ENCODE measurements at places on chromosomes 6 and 20.
A peak's percentile ranks its signal among the peaks of the same experiment; 100 is the strongest.

- DNase-seq = no peak
Observed at GRCh38 chr6:44349904-44350649, 7.6 kb downstream of the SPATS1 start.

DNA sequence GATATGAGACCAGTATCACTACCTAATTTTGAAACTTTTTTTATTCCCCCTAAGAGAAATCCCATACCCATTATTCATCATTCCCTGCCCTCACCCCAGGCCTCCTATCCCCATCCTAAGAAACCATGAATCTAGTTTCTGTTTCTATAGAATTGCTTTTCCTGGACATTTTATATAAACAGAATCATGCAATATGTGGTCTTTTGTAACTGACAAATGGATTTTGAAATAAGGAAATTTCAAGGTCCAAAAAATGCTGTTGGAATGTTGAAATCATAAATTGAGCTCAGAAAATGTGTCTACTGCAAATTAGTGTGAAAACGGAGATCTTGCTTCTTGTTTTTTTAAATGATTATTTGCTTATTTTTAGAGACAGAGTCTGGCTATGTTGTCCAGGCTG is 25.1 kb downstream of the RNF217 start:
- no peak for DNase-seq

DNA sequence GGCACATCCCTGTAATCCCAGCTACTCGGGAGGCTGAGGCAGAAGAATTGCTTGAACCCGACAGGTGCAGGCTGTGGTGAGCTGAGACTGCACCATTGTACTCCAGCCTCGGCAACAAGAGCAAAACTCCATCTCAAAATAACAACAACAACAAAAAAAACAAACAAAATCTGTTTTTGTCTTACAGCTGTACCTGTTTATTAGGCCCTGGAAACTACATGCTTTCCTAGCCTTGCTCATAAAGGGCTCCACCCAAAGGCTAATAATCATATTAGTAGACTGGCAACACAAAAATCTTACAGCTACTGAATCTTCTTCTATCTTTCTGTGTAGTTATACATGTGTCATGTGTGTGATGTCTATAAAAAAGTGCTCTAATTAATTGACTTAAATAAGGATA is 503.9 kb upstream of the EYS start:
- no peak for DNase-seq

GRCh38 chr6:104031346-104031745 is 828.4 kb downstream of the HACE1 start:
- no peak for DNase-seq

- no peak for DNase-seq
Observed at GRCh38 chr20:49969234-49969633, 13.5 kb upstream of the SNAI1 start.

GRCh38 chr6:87027021-87027420 is 67.9 kb downstream of the CGA start:
- DNase-seq = no peak

GRCh38 chr6:32413427-32414047 is 6.6 kb upstream of the BTNL2 start:
- peak; percentile 79 for DNase-seq

DNA sequence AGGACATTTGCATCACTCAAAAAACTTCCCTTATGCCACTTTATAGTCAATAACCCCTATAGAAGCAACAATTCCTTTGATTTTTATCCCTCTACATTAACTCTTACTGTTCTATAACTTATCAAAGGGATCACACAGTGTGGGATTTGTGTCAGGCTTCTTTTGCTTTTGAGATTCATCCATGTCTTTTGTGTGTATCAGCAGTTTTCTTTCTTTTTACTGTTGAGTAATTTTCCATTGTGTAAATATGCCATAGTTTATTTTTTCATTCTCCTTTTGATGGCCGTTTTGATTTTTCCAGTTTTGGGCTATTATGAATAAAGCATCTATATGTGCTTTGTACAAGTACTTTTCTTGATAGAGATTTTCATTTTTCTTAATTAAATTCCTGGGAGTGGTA is 657.9 kb downstream of the EPM2A start:
- DNase-seq = no peak

DNA sequence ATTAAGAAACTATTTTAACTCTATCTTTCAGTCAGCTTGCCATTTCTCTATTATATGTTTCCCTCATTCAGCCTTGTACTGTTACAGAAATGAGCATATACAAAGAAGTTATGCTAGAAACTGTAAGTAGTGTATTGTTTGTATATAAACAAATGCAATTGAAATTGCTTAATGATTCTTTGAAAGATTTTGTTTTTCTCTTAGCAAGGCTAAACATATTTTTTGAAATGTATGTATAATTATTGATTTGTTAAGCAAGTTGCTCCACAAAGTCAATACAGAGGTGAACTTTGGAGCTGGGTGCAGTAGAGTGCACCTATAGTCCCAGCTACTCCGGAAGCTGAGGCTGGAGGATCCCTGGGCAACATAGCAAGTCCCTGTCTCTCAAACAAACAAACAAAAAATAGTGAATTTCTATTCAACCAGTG is 253.6 kb downstream of the RNGTT start:
- DNase-seq = no peak

DNA sequence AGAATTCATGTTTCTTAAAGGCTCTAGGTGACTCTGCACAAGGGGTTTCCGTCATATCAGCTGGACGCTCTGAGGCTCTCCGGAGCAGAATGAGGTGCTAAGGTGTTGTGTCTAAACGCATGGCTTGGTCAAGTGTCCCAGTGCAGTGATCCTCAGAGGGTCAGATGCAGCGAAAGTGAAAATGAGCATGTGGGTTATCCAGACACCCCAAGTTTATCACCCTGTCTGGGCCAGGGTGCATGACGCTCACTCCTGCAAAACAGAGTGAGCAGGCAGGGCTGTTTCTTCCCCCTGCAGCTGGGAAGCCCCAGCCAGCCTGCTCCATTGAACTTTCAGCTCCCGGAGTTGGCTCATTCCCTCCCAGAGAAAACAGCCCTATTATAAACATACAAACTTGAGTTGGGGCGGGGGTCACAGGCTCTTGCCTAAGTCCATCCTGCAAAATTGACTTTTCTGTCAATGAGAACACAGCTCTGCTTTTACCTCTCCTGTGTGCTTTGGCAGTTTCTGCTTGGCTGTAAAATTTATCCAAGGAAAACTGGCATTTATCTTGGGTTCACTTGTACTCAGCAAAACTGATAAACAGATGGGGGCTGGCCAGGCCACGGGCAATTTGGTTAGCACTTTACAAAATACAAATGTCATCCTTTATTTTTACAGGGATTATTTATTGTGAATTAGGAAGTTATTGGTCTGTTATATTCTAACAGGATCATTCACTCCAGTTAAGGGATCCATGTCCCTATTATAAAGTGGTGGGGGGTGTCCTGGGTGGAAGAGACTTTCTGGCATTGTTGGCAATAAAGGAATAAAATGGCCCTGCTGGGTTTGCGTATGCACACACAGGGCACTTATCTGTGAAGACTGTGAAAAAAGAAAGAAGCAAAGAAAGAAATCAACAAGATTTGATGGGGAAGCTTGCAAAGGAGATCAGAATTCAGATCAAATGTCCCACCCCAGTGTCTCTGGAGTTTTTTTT is 154.9 kb downstream of the FOXA2 start:
- no peak for DNase-seq

DNA sequence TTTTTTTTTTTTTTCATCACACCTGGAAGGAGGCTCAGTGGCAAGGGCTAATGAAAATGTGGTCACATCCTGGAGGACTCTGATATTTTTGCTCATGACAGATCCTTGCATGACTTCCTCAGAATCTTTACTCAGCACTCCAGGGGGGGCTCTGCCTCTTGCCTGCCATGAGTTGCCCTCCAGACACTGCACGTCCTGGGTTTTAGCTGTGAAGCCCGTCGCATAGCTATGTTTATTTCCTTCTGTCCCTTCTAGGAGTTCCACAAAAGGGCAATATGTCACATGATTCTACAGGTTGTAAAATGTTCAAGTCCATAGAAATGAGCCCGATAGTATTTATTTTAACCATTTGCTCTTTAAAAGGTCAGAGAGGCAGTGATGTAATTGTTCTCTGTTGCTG is 18.2 kb downstream of the MAS1 start:
- no peak for DNase-seq

- peak; percentile 17 for DNase-seq
Observed at GRCh38 chr6:139308936-139309603, 17.3 kb upstream of the TXLNB start.

DNA sequence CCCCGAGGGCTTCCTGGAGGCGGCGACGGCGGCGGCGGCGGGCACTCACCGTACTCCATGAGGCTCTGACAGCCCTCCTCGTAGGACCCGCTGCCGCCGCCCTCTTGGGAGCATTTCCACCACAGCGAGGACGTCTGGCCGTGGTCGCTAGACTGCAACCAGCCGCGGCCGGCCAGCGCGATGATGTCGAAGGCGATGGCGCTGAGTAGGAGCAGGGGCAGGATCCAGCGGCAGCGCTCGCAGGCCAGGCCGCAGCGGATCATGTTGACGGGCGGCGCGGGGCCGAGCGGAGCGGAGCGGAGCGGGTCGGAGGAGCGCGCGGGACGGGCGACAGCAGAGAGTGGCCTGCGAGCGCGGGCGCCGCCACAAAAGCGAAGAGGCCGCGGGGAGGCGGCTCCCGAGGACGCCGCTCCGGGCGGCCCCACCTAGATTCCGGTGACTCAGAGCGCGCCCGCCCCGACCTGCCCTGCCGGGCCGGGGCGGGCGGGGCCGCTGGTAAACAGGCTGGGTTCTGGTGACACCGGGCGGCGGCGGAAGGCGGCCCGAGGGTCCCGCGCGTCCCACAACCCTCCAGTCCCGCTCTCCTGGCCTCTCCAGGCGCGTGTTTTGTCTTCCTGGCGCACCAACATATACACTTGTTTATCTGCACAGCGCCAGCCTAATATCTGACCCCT is at the start of gene PERP:
TSS of gene PERP (minus strand) at position 342 of the 674 bp plus-strand sequence. CDS start at position 263, 79 bp downstream.
- DNase-seq = peak; percentile 57
